Left cardiac atrium (tissue), 4 donors: ENCODE measurements at places on chromosomes 16 and 17.

DNA sequence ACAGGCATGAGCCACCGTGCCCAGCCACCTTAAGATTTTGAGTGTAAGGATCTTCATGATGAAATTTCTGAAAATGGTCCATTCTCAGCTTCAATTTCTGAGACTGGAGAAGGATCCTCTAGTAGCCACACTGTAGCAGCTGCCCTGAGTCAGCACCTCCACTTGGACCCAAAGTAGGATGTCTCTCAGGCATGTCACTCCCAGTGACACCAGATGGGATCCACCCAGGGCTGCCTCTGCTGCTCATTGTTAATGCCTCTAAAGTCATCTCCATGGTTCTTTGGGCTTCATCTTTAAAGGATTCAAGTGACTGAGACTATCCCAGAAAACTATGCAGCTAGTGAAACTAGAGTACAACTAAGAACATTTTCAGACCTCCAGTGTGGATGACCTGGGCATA is 7.9 kb downstream of the PLD6 start:
- peak; percentile 4 for DNase-seq

- peak; percentile 52 for DNase-seq
Measured at GRCh38 chr16:30649725-30650368, 913 bp upstream of the PRR14 start.

GRCh38 chr17:20256144-20256543 is 211.2 kb downstream of the LGALS9B start:
- DNase-seq, result no peak

DNA sequence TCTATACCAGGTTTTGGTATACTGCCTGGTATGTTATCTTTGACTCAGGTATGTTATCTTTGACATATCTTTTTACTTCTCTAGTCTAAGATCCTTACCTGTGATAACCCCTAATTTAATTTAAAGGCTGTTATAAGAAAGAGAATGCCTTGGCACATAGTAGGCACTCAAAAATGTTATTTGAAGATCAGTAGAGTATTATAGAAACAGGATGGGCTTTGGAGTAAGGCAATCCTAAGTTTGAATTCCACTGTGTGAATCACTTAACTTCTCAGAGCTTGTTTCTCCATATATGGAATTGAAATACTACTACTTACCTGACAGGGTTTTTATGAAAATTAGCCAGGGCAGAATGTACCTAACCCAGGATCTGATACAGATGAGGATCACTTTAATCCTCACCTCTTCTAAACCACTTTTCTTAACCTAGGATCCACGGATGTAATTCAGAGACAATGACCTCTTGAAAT is 1.2 kb downstream of the BRIP1 start:
- no peak for DNase-seq

GRCh38 chr17:72683506-72684404 is 408.7 kb downstream of the SLC39A11 start:
- no peak for DNase-seq

DNA sequence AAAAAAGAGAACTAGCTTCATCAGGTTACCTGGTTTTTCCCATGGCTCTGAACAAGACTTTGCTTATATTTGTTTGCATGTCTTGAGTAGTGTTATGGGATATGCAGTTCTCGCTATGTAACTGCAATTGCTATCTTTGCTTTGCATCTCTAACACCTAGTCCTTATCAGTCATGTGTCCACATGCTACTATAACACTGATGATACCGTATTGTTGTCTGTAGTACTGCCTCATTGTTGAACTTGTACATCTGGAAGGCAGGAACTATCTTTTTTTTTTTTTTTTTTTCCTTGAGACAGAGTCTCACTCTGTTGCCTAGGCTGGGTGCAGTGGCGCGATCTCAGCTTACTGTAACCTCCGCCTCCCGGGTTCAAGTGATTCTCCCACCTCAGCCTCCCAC is 2.5 kb downstream of the PSME3 start:
- no peak for DNase-seq

GRCh38 chr16:27704252-27704651 is 154.3 kb downstream of the KATNIP start:
- no peak for DNase-seq

DNA sequence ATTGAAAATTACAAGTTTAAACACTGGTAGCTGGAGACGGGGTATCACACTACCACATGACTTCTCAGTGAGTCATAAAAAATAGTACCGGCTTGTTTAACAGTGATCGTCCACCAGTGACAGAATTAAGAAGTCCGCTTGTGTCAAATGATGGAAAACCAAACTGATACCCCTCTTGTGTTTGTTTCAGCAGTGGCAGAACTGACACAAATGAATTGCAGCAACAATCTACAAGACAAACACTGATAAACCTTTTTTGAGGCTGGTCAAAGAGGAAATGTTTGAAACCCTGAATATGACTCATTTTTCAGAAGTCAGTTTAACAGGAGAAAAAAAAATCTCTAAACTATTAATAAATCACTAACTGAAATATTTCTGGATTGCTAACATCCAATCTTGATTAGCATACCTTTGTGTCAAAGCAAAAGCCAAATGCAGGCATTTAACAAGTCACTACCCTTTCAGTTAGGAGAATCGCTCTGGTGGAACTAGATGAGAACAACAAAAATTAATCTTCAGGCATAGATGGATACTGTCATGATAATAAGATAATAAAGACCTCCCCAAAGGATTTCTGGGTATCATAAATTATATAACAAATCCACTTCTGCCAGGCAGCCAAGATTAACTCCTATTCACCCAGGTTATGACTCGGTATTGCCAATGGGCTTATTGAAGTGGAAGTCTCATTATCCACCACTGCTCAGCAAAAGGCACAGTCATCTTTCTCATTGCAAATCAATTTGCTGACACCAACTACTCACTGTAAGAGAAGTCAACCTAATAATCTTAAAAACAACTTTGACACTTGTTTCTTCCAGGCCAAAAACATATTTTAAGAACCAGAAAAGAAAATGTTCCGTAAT is 20.8 kb downstream of the DCUN1D3 start:
- DNase-seq, result no peak
